NCI-H2081 (cell line): ENCODE measurements at places on chromosomes 13 and 19.

DNA sequence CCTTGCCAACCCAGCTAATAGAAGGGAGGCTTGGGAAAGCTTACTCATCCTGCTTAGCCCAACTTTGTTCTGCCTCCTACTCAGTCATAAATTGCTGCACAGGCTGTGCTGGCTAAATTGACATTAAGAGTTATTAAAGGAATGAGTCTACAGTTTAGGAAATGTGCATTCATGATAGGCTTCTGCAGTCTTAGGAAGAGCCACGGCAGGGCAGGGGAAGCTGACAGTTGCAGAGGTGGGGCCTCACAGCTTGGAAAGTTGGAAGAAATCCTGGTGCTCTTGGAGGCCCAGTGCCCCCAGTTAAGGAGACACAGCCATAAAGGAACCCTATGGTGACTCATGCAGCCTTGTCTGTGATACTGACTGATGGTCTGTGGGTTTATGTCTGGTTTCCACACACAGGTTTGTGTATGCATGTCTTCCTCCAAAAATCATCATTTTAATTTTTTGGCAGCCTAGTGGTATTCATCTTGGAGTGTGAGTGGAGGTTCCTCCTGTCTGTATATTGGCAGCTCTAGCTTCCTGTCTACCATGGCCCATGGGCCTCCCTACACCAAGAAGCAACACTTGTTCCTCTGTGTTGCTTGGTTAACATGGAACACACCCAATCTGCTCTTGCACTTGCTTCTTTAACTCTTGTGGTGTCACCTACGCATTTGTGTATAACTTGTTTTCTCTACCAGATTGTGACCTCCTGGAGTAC is 135.0 kb upstream of the KL start:
- DNase-seq, result peak; percentile 9

GRCh38 chr13:37878496-37878895 is 8.9 kb upstream of the TRPC4 start:
- DNase-seq, result no peak

- DNase-seq, result no peak
Measured at GRCh38 chr13:22262001-22262885, 591.4 kb downstream of the FGF9 start.

DNA sequence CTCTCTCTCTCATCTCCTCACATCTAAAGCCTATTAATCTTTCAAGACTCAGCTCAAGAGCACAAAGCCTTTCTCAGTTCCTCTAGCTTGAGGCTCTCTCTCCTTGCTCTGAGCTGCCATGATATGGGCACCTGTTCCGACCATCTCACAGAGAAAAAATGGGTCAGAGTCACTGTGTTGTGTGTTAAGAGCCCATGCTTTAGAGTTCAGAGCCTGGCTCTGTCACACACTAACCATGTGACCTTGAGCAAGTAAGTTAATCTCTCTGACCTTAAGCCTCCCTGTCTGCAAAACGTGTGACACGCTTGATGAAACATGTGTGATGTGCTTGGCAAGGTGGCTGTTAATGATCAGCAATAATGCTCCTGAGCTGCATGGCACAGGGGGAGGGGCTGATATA is 245.2 kb downstream of the DLEU7 start:
- no peak for DNase-seq

GRCh38 chr13:113950451-113951245 is 23.2 kb downstream of the C13orf46 start:
- no peak for DNase-seq

- DNase-seq, result no peak
Measured at GRCh38 chr19:3604227-3604986, 2.3 kb downstream of the TBXA2R start.

DNA sequence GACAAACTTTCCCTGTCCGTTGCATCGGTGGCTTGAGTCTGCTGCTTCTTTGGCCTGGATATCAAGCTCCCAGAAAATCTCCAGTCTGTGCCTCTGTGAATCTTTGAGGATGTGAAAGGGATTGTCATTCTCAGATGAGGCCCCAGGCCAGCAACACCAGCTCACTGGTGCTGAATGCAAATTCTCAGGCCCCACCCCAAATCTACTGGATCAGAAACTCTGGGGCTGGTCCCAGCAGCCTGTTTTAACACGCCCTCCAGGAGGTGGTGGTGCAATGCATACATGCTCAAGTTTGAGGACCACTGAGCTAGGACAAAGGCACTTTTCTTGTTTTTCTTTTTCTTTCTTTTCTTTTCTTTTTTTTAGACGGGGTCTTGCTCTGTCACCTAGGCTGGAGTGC is 23.6 kb downstream of the TNFSF11 start:
- no peak for DNase-seq
